ENCODE measurements at places on chromosomes 4 and X.

GRCh38 chrX:43741843-43742573 lies 85.9 kb downstream of the MAOA start:
- DNase-seq = no peak

- no peak for DNase-seq
Observed at GRCh38 chr4:105714071-105714521, 5.5 kb downstream of the GSTCD start.

GRCh38 chr4:5719350-5720055 lies 8.5 kb downstream of the EVC start:
- no peak for DNase-seq

DNA sequence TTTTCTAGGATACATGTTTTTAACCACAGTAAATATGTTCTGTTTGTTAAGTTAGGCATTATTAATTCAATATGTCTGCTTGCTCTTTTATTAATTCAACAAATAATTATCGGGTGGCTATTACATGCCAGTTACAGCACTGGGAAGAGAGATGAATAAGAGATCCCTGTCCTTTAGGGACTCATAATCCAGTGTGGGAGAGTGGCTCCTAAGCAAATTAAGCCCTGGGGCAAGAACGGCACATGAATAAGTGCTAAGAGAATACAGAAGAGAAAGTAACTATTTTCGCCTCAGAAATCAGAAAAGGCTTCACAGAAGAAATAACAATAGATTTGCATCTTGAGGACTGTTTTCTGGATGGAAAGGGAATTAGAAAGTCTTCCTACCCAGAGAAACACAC lies 236.7 kb downstream of the NR3C2 start:
- no peak for DNase-seq

GRCh38 chrX:148501386-148502066 lies 1.1 kb downstream of the AFF2 start:
- DNase-seq = no peak

GRCh38 chrX:119488749-119489148 lies 20.5 kb downstream of the SLC25A5 start:
- DNase-seq = peak; percentile 1

DNA sequence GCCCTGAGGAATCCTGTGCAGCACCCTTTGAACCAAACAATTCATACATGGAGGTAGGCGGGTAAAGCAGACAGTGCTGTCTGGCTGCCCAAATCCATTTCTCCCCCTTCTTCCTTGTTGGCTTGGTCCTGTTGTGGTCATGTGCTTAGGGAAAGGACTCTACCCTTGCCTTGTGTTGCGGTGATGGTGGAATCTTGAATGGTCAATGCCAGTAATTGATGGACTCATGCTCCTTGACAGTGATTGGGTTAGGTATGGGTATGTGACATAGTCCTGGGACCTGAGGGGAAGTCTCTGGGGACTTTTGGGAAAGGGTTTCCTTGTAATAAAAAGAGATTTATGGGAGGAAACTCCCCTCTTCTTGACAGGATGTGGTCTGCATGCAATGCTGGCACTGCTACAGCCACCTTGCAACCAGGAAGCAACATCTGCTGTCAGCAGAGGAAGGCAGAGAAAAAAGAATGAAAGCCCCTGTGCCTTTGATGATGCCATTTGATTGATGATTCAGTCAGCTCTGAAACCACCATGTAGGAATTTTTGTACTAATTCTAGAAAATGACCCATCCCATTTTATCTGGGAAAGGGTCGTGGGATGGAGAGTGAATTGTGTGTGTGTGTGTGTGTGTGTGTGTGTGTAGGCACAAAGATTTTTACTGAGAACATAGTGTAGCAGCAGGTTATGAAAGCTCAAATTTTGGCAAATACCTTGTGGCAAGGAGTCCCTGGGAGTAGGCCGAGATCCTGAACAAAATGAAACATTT lies 30.0 kb upstream of the HUWE1 start:
- no peak for DNase-seq

DNA sequence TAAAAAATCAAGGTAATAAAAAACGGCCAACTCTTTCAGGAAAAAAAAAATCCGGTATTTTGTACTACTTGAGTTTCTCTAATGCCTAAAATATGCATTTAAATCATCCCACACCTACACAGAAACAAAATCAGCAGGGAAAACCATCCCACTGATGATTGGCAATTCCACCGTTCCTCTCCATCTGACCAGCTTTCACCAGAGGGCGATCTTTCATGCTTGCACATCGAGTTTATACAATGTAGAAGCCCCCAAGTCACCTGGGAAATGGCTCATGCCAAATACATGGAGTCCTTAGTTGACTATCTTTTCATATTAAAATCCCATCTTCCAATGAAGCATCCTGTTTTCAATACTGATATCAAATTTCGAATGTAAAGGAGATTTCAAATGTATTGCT lies 69.2 kb downstream of the PTCHD1 start:
- no peak for DNase-seq

DNA sequence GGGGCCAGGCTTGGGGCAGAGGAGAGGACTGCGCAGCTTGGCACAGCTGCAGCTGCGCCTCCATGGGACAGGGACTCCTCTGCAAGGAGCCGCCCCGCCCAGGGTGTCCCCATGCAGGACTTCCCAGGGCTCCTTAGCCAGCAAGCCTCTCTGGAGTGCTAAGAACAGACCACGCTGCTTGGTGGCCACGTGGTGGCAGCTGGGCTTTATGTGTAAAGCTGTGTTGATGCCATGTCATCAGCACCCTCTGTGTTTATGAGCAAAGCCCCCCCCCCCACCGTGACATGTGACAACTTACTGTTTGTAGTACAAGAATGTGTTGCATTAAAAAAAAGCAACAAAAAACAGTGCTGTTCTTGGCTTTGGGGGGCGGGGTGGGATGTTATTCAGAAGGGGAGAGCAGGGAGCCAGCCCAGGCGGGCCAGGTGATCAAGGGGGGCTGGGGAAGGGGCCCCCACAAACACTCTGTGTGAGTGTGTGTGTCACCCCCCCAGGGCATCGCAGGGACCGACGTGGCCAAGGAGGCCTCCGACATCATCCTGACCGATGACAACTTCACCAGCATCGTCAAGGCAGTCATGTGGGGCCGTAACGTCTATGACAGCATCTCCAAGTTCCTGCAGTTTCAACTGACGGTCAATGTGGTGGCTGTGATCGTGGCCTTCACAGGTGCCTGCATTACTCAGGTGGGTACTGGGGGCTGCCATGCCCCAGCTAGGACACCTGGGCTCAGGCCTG lies 40.3 kb downstream of the ATP2B3 start:
- DNase-seq = no peak

DNA sequence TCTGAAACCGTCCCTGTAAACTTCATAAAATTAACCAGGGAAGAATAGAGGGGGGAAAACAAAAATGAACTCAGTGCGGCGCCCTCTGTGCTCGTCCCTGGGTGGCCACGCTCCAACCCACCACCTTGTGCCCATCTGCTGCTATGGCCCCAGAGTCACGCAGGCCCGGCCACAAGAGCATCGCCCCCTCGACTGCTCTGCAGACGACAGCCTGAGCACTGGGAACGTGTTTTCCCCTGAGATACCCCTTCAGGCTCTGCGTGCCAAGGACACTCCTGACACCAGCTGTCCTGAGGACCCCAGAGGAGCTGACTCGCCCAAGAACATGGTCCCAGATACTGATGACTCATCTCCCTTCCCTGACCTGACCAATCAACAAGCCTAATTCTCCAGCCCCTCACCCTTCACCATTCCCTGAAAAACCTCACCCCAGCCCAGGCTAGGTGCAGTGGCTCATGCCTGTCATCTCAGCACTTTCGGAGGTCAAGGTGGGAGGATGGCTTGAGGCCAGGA lies 64.1 kb upstream of the GPR78 start:
- DNase-seq = no peak

- DNase-seq = no peak
Observed at GRCh38 chr4:155735496-155735895, 23.3 kb upstream of the GUCY1B1 start.

- no peak for DNase-seq
Observed at GRCh38 chrX:10420134-10420533, 200.3 kb downstream of the MID1 start.

DNA sequence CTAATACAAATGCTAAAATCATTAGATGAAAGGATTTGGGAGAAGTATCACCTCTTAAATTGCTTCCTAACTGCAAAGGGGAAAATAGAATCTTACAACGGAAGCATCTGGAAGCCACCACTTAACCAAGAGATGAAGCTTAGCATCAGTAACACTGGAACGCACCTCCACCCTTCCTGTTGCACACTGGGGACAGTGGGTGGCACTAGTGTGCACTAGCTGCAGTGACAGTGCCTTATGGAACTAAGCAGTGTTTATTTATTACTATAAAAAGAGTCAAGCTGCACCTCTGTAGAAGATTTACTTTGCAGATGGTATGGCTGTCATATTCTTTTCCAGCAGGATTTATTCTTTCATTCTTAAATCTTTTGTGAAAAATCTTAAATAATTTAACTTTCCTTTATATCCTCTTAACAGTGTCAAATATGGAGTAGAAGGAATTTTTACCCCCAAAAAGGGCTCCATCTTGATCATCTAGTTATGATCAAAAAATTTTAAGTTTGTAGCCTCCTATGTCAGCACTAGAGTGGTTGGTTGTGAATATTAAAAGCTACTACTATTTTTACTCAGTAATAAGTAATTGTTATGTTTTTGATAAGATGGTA lies 76.7 kb downstream of the SCD5 start:
- no peak for DNase-seq

DNA sequence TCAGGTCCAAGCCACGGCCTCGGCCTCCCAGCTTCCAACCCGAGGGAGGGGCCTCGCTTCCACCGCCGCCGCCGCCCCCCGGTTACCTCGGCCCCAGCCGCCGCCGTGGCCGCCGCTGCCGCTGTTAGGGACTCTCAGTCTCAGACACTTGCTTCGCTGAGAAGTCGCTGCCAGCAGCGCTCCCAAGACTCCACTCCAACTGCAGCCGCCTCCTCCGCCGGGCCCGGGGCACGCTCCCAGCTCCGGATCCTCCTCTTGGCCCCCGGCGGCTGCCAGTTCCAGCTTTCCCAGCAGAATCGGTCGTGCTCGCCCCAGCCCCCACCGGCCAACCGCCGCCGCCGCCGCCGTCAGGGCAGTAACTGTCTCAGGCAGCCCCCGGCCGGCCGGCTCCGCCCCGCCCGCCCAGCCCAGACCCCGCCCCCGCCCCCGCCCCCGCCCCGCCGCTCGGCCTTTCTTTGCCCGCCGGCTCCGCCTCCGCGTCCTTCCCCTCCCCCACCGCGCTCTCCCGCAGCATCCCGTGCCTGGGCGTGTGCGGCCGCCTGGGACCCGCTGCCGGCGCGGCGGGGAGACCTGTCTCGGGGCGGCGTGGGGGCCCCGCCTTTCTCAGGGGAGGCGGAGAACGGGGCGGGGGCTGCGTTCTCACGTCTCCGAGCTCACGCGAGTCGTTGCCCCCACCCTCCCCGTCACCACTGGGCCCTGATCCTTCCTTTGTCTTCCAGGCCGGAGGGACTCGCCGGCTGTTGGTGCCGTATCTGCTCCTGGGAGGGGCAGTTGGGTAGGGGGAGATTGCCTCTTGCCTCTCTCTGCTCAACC lies at the start of gene ANKRD50:
TSS of gene ANKRD50 (minus strand) at position 361 of the 813 bp plus-strand sequence. CDS start 2,221 bp downstream, outside the sequence.
- peak; percentile 11 for DNase-seq

DNA sequence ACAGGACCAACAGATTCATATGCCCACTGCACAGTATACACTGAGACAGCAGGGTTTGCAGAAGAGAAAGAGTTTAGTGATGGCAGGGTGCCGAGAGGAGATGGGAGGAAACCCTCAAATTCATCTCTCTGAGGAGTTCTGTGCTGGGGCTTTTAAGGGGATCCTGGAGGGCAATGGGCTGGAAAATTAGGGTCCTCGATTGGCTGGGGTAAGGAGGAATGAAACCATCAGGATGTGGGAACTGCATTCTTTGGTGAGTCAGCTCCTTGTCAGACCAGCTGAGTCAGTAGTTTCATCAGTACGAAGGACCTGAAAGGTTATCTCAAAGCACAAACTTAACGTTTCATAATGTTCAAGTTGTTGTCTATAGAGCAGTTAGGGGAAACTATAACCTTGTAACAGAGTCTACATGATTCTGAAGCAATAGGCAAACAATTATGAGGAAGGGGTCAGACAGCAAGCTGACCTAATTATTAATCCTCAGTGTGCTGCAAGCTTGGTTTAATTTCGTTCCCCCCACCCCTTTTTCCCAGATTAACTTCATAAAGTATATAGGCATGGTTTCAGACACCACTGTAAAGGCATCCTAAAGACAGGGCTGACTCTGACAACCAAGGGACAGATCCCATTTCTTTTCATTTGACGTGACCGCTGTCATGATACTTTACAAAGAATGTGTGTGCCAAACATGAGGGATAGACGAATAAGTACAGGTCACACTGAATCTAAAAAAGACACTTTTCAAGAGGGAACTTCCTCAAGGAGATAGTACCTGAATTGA lies 1.5 kb upstream of the MSMO1 start:
- no peak for DNase-seq

DNA sequence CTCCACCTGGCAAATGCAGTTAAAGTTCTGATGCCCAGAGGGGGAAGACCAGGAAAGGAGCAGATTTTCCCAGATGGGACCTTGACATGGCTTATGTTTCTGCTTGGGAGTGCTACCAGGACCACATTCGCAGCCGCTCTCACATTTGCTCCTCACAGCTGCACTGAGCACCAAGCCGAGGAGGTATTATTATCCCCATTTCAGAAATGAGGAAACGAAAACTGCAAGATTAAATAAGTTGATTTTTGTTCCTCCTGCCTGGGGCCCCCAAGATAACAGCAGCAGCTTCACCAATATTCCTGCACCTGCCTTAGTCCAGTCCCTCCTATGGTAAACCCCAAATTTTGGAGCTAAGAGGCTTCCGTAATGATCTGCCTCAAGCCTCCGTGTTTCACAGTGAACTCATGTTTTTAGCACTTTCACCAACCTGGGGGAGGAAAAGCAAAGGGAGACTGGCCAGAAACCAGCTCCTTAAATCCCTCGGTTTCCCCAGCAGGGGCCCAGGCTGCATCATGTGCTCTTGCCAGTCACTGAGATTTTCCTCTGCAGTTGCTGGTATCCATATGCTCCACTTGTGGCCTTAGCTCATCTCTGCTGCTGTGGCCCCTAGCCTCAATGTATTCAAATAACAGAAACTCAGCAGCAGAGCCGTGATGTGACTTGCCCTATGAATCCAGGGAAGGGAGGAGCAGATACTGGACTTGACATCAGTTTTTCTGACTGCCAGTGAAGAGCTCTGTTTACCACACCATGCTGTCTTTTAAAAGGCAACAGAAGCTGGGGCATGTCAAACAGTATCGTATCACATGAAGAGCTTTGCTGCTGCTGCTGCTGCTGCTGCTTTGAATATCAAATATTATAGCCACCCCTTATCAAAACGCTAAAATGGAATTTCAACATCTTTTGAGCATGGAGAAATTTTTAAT lies 95.5 kb upstream of the KLHL13 start:
- no peak for DNase-seq

- DNase-seq = no peak
Observed at GRCh38 chr4:181364504-181364903, 878.7 kb upstream of the TENM3 start.

GRCh38 chr4:158163941-158164767 lies 8.7 kb downstream of the GASK1B start:
- DNase-seq = no peak

Measured in activated CD4-positive, CD25-positive, alpha-beta regulatory T cell (primary cell).